ENCODE measurements at places on chromosomes 3 and 15.
A peak's percentile ranks its signal among the peaks of the same experiment; 100 is the strongest.

DNA sequence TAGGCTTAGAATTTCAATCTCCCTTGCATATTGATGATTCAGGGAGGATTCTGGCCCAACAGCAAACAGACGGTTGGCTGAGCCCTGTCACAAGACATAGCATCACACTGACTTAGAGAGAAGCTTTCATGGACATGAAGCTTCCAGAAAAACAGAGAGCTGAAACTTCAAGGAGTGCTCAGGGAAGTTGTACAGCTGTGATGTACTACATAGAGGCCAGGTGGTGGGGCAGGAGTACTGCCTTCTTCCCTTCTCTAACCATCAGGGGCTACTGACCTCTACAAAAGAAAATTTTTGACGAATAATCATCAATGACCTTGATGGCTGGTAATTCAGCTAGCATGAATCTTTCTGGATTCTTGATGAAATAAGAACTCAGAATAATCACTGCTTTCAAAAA, 378.5 kb downstream of the ERC2 start:
- no peak for DNase-seq

DNA sequence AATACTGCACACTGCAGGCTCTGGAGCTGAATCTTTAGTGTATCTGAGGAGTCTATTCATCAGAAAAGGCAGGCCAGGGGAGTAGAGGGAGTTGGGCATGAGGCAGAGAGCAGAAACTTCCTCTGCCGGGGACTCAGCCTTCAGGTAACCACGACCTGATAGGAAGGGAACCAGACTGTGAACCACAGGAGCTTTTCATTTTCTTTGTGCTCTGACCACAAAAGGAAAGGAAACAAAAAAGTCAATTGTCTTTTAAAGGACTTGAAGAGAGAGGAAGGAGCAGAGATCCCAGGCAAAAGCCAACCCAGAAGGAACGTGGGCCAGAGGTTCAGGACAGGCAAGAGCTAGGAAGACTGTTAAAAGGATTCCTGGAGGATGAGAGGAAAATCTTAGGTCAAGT, 573.3 kb downstream of the EPHB1 start:
- DNase-seq, result no peak

- DNase-seq, result peak; percentile 24
Observed at GRCh38 chr3:170465955-170466354, 47.3 kb downstream of the CLDN11 start.

- DNase-seq, result no peak
Observed at GRCh38 chr3:140883428-140884040, 58.1 kb upstream of the SLC25A36 start.

GRCh38 chr3:16606398-16606797, 1.2 kb upstream of the DAZL start:
- no peak for DNase-seq

DNA sequence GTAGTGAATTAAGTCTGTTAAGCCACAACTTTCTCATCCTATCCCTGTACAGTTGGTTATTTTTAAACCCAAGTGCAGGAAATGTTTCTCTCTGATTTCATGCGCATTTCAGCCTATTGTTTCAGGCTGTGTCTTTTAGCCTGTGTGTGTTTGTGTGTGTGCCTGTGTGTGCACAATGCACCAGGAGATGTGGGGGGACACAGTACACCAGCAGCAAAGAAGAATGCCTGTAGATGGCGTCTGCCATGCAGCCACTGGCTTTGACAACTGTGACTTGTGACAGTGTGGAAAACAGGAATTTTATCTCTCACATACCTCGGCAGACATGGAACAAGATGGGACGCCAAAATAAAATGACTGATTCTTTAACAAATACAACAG, 43.6 kb upstream of the PLXNA1 start:
- DNase-seq, result no peak

DNA sequence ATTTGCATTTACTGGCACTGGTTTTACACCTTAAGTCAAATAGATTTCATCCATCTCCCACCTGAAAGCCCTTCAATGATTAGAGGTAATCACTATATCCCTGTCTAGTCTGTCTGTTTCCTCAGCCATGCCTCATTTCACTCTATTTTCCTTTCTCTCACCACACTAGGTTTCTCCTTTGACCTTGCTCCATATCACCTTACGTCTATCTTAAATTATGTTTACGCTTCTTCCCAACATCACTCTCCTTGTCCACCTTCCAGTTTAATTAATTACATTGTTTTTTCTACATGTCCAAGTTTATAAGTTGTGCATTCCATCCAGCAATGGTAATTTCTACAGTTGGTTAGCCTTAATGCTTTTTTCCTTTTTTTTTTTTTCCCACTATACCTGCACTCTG, 396.7 kb upstream of the PDZRN3 start:
- DNase-seq, result no peak
